A549 treated with CpdA at 1 μM for 4 hours (cell line): ENCODE measurements at places on chromosomes 16 and 17. TPM values are rescaled to one million over a fixed set of nuclear protein-coding genes. Genes with fewer than 3 reads are reported as not detected.

ADAMTS18 gene
- 0.01 TPM in 1 of 5 replicates, not detected in the others for total RNA-seq

PRAC2 gene
- total RNA-seq = not detected in 5 replicates

PLEKHH3 gene
- 11.4 to 20.4 TPM (median 18.3 TPM) in 5 replicates for total RNA-seq

MVD gene
- total RNA-seq = 21.8 to 25.9 TPM (median 23.9 TPM) in 5 replicates
